ENCODE measurements at places on chromosomes 2 and 18.

DNA sequence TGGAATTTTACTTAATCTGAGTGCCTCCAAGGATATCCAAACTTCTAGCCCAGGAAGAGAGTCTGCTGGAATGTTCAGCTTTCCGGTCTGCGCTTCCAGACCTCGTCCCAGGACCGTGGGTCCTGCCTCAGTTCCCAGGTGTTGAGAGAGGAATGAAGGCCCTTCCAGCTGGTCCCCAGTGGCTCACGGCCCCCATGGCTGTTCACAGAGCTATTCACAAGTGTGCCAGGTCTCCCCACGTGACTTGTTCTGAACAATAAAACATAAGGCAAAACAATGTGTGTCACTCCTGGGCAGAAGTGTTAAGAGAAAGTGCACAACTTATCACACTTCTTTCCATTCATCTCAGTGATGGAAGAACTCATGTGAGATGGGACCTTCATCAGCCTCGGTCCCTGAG lies 20.1 kb upstream of the TEX51 start:
- no peak for DNase-seq

- DNase-seq, result no peak
Measured at GRCh38 chr2:75390169-75390568, 170.6 kb downstream of the EVA1A start.

DNA sequence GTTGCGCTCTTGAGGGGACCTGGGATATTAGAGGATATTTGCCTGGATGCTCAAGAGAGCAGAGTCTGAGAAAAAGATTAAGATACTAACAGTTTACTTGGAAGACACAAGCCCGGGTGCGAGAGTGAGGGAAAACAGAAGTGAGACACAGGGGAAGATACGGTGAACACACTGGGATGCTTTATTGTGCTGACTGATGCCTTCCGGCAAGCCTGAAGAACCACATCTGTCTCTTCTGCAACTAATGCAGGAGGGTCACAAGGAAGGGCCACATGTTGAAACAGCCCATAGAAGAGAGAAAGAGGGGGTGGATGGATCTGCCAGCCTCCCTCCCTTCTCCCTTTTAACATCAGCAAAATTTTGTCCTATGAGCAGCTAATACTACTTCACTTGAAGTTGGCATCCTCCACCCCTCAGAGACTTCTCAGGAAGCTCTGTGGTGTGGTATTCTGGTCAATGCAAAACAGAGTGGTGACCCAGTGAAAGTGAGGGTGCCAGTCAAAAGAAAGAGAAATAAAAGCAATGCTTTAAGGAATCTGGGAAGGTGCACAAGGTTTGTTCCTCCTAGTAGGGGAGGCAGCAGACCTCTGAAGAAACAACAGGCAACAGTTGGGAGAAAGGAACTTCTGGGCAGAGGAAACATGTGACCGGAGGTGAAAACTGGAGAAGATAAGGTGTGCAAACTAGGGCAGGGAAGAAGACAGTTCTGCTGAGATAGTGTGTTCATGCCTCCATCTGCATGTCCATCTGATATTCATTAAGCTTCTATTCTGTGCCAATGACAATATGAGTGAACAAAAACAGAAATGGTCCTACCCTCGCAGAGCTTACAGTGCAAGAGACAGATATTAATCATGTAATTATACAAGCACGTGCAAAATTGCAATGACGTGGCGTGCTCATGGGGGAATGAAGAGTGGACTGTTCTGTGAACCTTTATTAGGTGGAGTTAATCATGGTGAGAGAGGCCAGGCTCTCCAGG lies 107.1 kb downstream of the LYPD6B start:
- DNase-seq, result no peak

DNA sequence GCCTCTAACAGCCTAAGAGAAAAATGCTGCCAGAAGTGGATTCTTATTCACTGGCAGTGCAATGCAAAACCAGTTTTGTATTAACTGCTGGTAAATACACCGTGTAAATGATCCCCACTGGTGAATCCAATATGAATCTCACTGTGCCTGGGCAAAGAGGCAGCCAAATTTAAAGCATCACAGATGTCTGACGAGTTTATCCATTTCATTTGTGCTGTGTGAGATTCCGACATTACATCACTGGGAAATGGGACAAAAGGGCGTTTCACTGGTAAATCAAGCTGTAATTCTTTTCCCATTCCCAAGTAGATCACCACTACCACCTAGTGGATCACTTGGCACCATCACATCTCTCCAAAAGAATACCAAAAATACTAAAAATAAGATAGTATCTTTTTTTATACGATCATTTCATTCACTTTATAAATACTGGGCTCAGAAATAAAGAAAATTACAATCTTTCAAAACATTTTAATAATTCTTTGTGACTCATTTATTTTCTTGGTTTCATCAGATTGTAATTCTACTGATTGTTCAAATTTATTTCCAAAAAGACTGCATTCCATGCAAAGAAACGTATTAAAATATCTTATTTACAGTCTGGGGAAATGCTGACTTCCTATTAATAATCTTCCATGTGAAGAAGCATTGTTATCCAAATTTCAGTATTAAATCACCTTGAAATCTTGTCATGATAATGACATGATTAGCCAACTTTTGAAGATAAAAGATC lies 125.6 kb downstream of the GRB14 start:
- peak; percentile 2 for DNase-seq

GRCh38 chr2:27407798-27408491 lies 1.4 kb downstream of the PPM1G start:
- DNase-seq, result peak; percentile 79

GRCh38 chr2:51304311-51304710 lies 272.4 kb upstream of the NRXN1 start:
- no peak for DNase-seq

- no peak for DNase-seq
Measured at GRCh38 chr18:41973983-41974382, 18.9 kb downstream of the PIK3C3 start.

DNA sequence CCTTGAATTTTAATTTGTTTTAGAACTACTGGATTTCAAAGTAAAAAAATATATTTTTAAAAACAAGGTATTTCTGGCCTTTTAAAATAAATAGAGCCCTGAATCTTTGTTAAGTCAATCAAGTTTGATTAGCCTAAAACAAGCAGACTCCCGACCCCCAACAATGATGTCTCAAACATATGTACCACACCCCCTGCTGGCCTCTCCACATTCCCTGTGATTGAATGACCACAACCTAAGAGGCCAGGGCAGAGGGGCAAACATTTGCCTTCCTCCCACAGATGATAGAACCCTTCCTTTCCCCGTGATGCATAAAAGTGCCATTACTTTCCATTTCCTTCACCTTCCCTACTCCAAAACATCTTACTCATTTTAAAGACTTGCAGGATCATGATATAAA lies 130.9 kb downstream of the STK39 start:
- no peak for DNase-seq

DNA sequence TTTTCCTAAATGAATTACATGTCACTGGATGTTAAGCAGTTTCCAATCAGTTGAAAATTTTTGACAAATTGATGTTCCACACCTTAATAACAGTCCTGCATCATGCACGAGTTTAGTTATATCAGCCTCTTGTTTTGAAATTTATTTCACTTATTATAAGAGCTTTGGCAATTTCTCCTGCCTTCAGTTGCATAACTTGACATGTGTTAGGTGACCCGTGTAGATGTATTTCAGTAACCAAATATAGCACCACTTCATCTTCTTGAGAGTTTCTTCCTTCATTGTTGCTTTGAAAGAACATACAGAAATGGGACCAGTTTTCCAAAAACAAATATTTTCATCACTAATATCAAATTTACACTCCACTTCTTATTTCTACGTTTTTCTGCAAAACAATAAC lies 202.7 kb downstream of the PDE11A start:
- no peak for DNase-seq

DNA sequence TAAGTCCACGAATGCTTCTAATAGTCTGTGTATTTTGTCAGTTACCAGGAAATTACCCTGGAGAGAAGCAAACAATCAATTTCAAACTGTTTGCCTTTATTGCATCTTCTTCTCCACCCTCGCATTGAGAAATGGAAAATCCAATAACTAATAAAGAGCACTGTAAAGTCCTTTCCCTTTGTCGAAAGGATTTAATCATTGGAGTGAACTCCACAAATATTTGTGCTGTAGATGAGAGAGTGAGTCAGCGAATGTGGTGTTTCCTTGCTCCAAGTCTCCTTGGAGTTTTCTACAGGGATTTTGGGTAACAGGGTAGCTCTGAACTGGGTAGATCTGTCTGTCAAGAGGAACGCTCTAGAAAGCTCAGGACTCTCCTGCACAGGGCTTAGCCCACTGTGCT lies 240.2 kb downstream of the KCNS3 start:
- no peak for DNase-seq

DNA sequence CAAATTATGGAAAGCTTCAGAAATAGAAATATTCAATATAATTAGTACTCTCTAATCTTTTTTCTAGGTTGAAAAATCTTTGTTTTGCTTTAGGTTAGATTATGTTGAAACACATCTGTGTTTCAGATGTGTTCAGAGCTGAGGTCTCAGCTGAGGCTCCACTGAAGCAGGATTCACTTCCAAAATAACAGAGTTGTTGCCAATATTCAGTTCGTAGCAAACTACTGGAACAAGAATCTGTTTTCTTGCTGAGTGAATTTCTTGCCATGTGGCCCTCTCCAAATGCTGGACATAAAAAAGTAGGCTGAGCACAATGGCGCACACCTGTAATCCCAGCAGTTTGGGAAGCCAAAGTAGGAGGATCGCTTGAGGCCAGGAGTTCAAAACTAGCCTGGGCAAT lies 8.7 kb downstream of the PHOSPHO2 start:
- no peak for DNase-seq

DNA sequence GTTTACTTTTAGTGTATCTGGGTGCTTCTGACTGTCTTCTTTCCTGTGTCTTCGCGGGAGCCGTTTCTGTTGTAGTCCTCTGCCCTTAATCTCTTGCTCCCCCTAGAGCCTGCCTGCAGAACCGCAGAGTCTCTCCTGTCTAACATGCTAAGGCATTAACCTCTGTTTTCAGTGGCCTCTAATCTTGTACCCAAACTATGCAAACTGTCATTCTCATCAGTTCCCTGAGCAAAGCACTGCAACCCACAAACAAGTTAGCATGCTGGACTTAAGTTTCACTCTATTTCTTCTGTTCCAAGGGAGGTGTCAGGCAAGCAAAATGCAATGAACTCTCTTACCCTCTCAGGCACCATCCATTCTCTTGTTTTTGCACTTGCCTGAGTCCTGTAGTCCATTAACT lies 138.4 kb downstream of the OTX1 start:
- no peak for DNase-seq

DNA sequence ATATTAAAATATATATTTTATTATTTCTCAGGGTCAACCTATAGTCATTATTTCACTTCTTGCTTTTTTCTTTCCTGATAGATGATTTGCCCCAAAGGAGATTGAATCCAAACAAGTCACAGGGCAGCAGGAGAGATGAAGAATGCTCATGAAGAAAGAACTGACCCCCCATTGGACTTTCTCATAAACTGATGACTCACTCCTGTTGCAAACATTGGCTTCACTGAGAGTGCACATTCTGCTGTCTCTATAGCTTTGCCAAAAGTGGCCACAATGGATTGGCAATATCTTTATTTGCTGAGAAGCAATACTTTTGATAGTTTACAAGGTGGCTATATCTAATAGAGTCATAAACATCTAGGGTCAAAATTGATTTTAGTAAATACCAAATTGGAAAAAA lies 55.9 kb upstream of the ZNF385B start:
- DNase-seq, result no peak

DNA sequence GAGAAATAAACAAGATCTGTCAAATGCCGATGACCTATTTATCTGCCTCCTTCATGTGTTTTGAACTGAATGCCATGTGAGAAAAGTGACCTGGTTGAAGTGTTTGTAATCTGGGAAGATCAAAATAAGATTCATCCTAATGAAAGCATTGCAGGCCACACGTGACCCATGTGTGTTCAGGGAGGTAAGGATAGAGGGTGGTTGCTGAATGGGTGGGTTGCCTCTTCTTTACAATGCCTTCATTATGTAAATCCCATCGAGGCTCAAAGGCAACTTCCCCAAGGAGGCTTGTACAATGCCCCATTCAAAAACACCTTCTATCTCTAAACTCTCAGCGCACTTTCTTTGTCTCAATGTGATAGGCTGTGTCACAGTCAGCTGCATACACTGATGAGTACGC lies 273.1 kb downstream of the LRATD1 start:
- DNase-seq, result no peak

- peak; percentile 27 for DNase-seq
Measured at GRCh38 chr2:63192889-63193774, 142.5 kb downstream of the OTX1 start.

- no peak for DNase-seq
Measured at GRCh38 chr2:197369933-197370320, 59.3 kb upstream of the ANKRD44 start.

GRCh38 chr2:10740226-10740625 lies 18.8 kb downstream of the ATP6V1C2 start:
- no peak for DNase-seq

DNA sequence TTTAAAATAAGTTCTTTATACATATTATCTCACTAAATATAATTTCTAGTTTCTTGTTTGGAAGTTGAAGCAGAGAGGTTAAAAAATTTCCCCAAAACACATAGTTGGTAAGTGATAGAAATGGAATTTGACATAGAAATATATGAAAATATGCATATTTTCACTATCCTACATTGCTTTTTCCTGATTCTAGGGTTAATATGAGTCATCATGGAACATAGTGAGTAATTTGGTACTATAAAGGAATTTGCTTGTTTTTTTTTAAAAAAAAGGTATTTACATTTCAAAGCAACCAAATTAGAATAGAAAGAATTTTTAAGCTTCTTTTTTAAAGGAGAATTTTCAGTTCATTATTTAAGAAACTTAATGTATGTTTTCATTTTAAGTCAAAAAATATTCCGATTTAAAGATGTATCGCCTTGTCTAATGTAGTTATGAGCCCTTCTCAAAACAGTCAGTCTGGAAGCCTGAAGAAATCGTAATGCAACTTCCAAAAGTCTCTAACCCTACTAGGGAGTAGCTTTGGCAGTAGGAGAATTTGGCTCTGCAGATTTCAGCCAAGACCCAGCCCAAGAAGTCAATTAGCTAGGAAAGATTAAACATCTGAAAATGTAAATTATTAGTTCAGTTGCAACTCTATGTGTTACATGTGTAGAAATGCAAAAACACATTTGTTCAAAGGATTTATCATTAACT lies 147.3 kb downstream of the RDH14 start:
- DNase-seq, result no peak

DNA sequence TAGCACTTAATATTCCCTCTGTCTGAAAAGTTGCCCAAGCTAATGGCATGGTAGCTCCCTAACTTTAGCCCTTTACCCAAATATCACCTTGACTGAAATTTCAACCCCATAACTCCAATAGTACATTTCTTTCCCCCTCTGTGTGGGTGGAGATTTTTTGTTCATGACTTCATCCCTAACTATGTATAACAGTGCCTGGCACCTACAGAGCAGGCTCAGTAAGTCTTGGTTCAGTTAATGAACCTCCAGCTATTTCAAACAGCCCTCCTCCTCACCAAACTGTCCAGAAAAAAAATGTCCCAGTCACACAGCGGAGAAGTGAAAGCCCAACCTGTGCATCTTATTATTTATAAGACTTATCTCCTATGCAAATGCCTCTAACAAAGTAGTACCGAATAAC lies 18.6 kb downstream of the BUB1 start:
- DNase-seq, result no peak

Data from NCI-H1417 (cell line).